ENCODE measurements at places on chromosomes 6 and 20. TPM values are rescaled to one million over a fixed set of nuclear protein-coding genes. Genes with fewer than 3 reads are reported as not detected.

The EYS gene
- 0.59 TPM for polyA plus RNA-seq

The WDR27 gene
- polyA plus RNA-seq = 48.8 TPM

The ZBP1 gene
- polyA plus RNA-seq = not detected

The ACTL10 gene
- 0.46 TPM for polyA plus RNA-seq

The CABLES2 gene
- polyA plus RNA-seq = 5.5 TPM

The OPN5 gene
- polyA plus RNA-seq = 0.32 TPM

The TRIM26 gene
- 15.2 TPM for polyA plus RNA-seq

DNA sequence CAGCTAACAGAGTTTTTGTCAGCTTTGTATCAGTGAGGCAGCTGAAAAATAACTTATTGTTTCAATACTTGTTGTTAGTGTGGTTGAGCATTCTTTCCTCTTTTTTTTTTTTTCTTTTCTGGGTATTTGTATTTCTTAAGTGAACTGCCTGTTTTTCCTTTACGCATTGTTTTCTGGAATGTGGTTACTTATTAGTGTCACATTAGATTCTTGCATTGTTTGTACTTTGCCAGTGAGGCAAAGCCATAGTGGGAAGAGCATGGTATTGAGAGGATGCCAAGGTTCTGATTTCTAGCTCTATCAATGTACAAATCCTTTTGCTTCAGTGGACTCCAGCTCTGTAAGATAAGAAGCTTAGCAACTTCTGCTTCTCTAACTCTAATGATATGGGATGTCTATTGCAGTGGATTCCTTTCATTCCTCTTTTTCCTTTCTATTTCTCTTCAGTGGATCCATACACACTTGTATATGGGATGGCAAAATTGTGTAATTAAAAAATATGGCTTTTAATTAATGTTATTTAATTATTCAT is 3.9 kb downstream of the CDKAL1 start:
- no peak for DNase-seq

DNA sequence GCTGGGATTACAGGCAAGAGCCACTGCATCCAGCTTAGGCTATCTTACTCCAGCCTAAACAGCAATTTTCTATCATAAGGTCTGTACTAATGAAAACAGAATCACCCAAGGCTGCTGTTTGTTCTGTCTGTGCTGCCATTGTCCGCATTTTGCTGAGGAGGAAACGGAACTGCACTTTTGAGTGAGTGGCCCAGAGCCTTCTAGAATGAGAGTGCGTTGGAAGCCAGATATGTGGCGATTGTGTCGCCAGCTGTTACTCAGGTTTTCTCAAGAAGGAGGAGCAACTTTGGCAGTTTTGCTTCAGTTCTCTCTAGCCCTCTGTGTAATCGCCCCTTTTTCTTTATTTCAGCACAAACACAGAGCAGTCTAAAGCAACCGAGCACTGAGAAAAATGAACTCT is 18.3 kb downstream of the PRDM1 start:
- DNase-seq = no peak

- DNase-seq = peak; percentile 60
These were observed 9.3 kb upstream of the KCNK15 start for GRCh38 chr20:44736170-44737021.

- no peak for DNase-seq
These were observed 26.3 kb upstream of the TRAM2 start for GRCh38 chr6:52603000-52603795.

- DNase-seq = no peak
These were observed 52.9 kb downstream of the KAT14 start for GRCh38 chr20:18190338-18191233.

GRCh38 chr20:31901615-31902014 is 31.2 kb downstream of the TTLL9 start:
- no peak for DNase-seq

DNA sequence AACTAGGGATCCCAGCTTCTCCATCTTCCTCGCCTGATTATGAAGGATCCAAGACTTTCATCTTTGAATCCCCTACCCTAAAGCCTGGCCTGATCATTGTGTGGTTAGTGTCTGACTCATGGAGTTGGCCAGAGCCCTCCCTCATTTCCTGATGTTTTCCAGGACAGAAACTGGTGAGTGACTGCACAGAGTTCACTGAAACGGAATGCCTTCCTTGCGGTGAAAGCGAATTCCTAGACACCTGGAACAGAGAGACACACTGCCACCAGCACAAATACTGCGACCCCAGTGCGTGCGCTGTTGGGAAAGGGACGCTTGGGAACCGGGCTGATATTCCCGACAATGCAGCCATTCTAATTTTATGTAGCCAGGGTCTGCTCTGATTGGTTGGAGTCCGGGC is 4.0 kb downstream of the CD40 start:
- no peak for DNase-seq

- DNase-seq = no peak
These were observed 43.6 kb downstream of the NUS1 start for GRCh38 chr6:117718895-117719294.

DNA sequence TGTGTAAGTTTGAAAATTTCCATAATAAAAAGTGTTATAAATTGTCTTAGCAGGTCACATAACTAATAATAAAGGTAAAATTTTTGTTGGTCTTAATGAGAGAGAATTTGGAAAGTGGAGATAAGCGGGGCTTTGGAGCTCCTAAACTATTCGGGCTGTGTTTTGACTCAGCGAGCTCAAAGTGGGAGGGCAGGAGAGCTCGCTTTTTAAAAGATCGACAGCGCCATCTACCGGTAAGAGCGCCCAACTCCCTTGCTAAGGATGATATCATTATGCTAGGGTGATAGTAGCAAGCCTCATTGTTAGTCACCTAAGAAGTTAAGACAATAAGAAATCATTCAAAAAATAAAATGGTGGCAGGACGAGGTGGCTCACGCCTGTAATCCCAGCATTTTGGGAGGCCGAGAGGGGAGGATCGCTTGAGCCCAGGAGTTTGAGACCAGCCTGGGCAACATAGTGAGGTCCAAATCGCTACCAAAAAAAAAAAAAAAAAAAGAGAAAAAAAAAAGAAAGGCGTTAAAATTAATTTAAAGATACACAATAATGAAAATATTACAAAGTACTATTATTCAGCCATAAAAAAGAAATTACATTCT is 24.8 kb downstream of the C6orf15 start:
- DNase-seq = peak; percentile 86

GRCh38 chr20:37713396-37713795 is 19.6 kb downstream of the CTNNBL1 start:
- DNase-seq = no peak

GRCh38 chr6:170172825-170173256 is 118.0 kb downstream of the DLL1 start:
- DNase-seq = no peak

GRCh38 chr20:43658069-43658722 is 8.7 kb upstream of the MYBL2 start:
- no peak for DNase-seq

DNA sequence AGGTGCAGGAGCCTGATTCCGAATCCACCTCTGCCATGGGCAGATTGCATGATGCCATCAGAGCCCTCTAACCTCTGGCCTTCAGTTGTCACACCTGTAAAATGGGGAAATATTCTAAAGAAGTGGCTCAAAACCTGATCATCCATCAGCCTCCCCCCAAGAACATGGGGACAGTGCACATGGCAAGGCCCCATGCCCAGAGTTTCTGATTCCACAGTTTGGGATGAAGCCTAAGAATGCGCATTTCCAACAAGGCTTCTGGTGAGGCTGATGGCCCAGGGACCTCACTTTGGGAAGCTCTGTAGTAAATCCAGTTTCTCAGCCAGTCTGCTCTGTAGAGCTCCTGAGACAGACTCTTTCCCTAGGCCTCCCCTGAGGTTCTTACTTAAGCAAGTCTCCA is 119.9 kb upstream of the CD93 start:
- DNase-seq = no peak

GRCh38 chr20:58852543-58853271 is at the start of gene GNAS:
Gene GNAS, plus strand, starts transcription at chr20:58852716.
- peak; percentile 78 for DNase-seq
